HT1080 (cell line): ENCODE measurements at places on chromosomes 7 and 10. TPM values are rescaled to one million over a fixed set of nuclear protein-coding genes. Genes with fewer than 3 reads are reported as not detected.
A peak's percentile ranks its signal among the peaks of the same experiment; 100 is the strongest.

DNA sequence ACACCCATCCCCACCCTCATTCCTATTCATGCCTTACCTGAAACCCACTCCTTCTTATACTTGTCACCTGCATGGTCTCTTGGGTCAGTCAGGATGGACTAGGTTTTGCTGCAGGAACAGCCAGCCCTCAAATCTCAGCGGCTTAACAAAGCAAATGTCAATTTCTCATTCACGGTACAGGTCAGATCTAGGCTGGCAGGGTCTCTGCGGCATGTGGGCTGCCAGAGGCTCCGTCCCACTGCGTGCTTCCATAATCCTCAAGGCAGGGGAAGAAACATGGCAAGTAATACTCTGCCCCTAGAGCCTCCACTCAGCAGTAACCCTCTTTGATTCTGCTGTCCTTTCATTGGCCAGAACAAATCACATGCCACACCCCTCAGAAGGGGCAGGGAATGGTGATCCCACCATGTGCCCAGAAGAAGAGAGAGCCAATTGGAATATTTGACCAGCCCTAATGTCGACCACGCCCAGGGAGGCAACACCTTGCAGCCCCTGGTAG, 114.9 kb upstream of the ZMIZ1 start:
- no peak for DNase-seq

DNA sequence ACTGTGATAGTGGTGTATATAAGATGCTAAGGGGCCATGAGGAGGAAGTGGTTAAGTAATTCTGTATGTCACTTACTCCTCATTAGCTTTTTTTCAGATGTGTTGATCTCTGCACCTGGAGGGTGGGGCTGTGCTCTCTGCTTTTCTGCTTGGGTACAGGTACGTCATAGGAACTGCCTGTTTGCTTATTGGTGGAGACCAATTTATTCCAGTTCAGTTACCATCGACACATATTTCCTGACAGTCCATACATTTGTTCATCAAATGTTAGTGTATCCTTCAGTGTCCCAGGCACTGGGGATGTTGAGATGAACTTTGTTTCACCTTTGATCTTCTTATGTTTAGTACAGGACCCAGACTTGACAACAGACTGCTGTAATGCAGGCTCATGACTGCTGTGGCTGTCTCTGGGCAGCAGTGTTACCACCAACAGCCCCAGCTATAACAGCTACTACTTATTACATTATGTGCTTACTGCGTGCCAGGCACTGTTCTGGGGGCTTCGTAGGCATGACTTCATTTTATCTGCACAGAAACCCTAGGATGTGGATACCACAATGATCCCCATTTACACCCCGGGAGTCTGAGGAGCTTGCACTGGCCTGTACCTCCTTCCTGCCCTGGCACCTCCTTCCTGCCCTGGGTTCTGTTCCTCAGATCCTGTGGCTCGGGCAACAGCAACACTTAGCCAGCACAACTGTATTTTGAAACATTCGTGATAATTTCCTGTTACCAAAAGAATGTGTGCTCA, 87.4 kb downstream of the BUB3 start:
- DNase-seq = peak; percentile 8

- DNase-seq = peak; percentile 32
Observed at GRCh38 chr10:70494536-70494935, 16.0 kb downstream of the PALD1 start.

- DNase-seq = no peak
Observed at GRCh38 chr10:114239117-114239993, at the start of gene VWA2. Gene VWA2, plus strand, starts transcription at chr10:114239254. Its CDS starts 9,460 bp downstream, at chr10:114248714.

DNA sequence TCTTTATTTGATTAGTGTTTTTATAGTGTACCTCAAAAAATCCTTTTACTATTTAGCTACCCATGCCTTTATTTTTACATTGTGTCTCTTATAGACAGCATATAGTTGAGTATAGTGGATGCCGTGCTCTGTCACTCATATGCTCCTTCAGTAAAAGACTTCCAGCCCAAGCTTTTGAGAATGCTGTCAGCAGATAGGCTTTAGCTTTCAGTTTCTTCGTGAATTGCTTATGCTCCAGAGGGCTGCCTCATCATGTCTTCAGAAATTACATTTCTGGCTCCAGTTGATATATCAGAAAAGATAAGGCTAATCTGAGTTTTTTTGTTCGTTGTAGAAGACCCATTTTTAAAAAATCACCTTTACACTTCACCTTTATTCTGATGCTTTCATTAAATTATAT, 332.0 kb downstream of the NXPH1 start:
- no peak for DNase-seq

- DNase-seq = no peak
Observed at GRCh38 chr10:74677951-74678350, 148.4 kb upstream of the KAT6B start.

- peak; percentile 56 for DNase-seq
Observed at GRCh38 chr7:123865517-123866117, 20.6 kb downstream of the HYAL4 start.

GRCh38 chr7:81235997-81236396, 317.1 kb upstream of the SEMA3C start:
- no peak for DNase-seq

DNA sequence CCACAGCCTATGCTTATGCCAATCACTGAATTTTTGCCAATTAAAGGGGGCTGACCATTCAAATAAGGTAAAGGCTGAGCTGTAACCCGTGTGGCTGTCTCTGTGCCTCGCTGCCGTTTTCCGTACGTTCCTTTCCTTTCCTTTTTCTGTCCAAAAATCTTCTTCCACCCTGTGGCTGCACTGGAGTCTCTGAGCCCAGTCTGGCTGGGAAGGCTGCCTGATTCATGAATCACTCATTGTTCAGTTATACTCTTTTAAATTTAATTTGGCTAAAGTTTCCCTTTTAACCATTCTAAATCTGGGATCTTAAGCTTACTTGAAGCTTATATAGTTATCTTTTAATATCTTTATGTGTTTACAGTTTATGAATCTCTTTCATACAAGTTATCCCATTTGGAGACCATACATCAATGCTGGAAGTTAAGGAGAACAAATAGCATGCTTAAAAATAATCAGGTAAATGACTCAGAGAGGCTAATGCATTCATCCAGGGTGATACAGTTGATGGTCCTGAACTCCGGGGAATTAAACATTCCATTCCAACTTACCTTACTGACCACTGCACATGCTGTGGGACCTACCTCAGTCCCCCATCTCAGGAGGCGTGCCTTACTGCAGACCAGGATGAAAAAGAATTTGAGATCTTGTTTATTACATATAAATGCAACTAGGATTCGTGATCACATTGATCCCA, 385.3 kb upstream of the ADARB2 start:
- DNase-seq = peak; percentile 58

- no peak for DNase-seq
Observed at GRCh38 chr7:15292138-15292537, 269.7 kb downstream of the AGMO start.

GRCh38 chr7:35762781-35763180, 38.1 kb upstream of the SEPTIN7 start:
- DNase-seq = no peak

- DNase-seq = no peak
Observed at GRCh38 chr10:86734207-86734988, 22.0 kb upstream of the BMPR1A start.

DNA sequence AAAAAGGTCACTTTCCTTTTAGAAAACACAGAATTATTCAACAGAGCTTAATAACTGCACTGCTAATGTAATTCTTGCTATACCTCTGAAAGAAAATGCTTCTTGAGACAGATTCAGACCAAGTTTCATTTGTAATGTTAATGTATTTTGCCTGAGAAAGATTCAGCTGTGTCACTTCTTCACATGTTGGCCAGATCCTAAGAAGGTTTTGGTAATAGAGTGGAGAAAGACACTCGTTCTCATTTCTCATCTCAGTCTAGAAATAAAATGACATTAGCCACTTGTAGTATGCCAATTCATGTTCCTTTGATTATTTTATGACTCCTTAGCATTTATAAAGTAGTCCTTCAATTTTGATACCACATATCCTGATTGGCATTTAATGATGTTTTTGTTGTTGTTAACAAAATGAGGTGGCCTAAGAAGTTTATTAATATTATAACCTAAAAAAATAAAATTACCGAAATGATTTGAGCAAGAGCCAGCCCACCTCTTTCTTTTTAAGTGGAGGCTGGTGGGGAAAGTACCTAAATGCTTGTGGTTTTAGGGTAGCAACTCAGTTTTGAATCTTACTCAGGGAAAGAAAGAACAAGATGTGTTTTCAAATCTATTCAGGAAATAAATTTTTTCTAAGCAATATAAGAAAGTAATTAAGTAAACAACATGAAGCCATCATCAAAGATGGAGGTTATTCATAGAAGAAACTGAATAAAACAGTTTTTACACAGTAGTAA, 16.4 kb upstream of the ELAPOR2 start:
- no peak for DNase-seq

- DNase-seq = no peak
Observed at GRCh38 chr7:1121886-1122831, 34.2 kb downstream of the GPER1 start.

DNA sequence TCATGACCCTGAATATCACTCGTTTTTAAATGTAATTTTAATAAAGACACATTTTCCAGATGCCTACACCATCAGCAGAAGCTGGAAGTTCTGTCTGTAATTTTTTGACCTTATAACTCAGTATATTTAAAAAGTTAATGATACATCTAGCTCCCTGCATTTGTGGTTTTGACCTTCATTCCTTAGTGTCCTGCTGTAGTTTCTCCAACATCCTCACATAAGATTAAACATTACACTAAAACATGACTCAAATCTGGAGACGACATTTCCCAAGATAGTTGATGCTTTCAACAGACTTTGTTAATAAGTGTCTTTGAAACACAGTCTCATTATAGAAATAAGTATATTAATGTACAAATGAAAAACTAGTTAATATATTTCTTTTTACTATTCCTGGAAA, 363.1 kb downstream of the POM121L12 start:
- DNase-seq = no peak

DNA sequence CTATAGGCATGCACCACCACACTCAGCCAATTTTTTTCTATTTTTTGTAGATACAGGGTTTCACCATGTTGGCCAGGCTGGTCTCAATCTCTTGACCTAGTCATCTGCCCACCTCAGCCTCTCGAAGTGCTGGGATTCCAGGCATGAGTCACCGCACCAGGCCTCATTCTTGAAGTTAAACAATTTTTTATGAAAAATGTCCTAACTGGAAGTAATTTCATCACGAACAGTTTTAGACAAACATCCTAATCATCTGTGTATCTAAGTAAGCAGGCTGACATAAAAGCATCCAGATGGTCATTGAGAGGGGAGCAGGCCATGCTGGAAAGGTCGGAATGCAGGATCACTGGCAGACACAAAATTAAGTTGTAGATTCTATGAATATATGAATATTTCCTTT, 269.1 kb downstream of the ZMYND11 start:
- DNase-seq = peak; percentile 14

DNA sequence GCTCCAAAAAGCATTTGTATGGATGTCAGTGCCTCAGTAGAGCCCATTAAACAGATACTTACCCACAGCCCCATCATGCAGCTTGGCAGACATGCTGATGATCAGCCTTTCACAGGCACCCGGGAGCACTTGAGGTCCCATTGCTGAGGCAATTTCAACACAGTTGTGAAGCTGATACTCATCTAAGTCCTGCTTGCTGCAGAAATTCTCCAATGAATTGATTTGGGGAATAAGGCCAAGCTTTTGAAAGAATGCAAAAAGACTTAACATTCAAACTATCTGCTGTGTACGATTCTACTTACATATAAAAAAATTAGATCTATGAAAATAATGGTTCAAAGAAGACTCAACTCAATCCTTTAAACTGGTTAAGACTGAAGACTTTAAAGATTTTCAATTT, 60.5 kb downstream of the LAMB4 start:
- no peak for DNase-seq

DNA sequence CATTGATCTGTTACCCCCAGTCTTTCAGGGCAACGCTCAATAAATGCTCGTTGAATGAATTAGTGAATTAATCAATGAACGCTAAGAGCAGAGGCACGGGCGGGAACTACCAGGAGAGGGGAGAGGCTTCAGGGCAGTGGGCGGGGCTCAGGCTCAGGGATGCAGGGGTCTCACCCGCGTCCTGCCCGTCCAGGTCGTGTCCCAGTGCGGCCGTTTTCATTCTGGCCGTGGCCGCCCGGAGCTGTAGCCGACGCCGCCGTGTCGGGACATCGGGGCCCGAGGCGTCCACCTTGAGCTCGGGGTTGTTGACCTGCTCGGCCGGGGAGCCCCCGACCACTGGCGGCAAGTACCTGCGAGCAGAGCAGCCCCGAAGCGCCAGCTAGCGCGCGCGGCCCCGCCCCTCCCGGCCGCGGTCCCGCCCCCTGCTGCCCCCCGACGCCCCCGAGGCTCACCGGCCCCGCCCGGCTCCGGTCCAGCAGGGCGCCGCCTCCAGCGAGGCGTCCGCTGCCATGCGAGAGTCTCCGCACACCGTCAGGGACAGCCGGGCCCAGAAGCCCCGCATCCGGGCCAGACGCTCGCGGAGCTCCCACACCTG, 2.8 kb upstream of the GAL3ST4 start:
- DNase-seq = no peak

DNA sequence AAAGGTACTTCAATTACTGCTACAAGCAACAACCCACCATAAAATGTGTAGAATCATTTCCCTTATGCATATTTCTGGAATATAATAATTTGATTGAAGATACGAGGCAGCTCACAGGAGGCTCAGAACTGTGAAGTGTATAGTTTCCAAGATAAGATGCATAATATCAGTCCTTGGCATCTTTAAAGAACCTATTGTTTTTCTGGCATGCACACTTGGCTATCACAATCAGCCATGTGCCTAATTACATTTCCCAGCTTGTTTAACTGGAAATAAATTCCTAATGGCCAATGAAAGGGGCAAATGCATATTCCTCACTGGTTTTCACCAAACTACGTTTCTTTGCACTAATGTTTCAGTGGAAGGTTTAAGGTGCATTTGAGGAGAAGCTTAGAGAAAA, 83.4 kb upstream of the LRRC18 start:
- DNase-seq = no peak

DNA sequence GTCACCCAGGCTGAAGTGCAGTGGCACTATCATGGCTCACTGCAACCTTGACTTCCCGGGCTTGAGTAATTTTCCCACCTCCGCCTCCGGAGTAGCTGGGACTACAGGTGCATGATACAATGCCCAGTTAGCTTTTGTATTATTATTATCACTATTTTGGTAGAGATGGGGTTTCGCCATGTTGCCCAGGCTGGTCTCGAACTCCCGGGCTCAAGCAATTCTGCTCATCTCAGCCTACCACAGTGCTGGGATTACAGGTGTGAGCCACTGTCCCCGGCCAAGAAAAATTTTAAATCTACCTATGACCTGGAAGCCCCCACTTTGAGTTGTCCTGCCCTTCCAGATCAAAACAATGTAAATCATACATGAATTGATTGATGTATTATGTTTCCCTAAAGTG, 38.8 kb downstream of the CCDC6 start:
- DNase-seq = no peak

GRCh38 chr7:130356876-130357611, 12.4 kb downstream of the CPA5 start:
- peak; percentile 82 for DNase-seq

Gene AOAH
- total RNA-seq = 0.79 and 1.4 TPM in 2 replicates

Gene PLXDC2
- 0.27 and 0.48 TPM in 2 replicates for total RNA-seq

Gene PTPN12
- 25.8 and 38.4 TPM in 2 replicates for total RNA-seq

Gene LRWD1
- 49.3 and 55.6 TPM in 2 replicates for total RNA-seq

Gene KBTBD2
- total RNA-seq = 28.0 and 32.9 TPM in 2 replicates

Gene ADARB2
- 0.03 TPM in 1 of 2 replicates, not detected in the other for total RNA-seq

Gene ZNF425
- total RNA-seq = 0.23 and 0.33 TPM in 2 replicates

Gene AMPH
- total RNA-seq = 1.3 and 2.3 TPM in 2 replicates

Gene WDR86
- total RNA-seq = not detected in 2 replicates

Gene GJD4
- total RNA-seq = not detected in 2 replicates

Gene DNAJC12
- total RNA-seq = 0.98 and 2.1 TPM in 2 replicates

Gene SCD
- total RNA-seq = 149 and 198 TPM in 2 replicates

Gene STEAP1B
- total RNA-seq = 0.08 TPM in 1 of 2 replicates, not detected in the other

Gene CDK14
- total RNA-seq = 6.9 and 8.1 TPM in 2 replicates

Gene OR2A12
- total RNA-seq = not detected in 2 replicates

Gene CLCN1
- total RNA-seq = not detected in 2 replicates

Gene NEBL
- total RNA-seq = 0.17 and 0.42 TPM in 2 replicates
